Right renal cortex interstitium (tissue), 3 donors: ENCODE measurements at places on chromosomes 13 and 19.

DNA sequence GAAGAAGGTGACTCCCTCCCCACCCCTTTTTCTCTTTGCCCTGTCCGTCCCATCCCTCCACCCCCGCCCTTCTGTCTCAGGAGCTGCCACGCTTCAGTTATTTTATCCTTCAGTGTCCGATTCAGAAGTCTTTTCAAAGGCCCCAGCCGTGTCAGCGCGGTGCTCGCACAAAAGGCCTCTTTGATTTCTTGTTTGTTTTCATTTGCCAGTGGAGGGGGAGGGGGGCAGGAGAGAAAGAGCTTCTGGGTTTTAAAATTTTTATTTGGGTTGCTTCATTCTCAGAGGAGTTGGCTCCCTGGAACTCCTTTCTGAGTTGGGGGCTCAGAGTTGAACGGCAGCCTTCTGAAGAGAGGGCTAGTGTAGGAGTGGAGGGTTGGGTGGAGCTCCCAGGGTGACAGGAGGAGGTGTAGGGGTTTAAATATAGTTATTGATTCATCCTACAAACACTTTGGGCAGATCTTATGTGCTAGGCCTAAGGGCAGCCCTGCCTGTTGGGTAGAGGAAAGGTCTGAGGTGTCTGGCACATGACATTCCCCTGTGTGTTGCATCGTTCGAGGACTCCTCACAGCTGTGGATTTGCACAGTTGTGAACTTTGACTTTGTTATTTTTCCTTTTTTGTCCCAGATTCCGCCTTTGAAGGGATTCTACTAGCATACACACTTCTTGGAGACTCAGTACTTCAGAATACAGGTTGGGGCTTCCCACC is 36.8 kb downstream of the NFIX start:
- DNase-seq = no peak

GRCh38 chr13:76913898-76914297 is 27.7 kb upstream of the KCTD12 start:
- DNase-seq = no peak

DNA sequence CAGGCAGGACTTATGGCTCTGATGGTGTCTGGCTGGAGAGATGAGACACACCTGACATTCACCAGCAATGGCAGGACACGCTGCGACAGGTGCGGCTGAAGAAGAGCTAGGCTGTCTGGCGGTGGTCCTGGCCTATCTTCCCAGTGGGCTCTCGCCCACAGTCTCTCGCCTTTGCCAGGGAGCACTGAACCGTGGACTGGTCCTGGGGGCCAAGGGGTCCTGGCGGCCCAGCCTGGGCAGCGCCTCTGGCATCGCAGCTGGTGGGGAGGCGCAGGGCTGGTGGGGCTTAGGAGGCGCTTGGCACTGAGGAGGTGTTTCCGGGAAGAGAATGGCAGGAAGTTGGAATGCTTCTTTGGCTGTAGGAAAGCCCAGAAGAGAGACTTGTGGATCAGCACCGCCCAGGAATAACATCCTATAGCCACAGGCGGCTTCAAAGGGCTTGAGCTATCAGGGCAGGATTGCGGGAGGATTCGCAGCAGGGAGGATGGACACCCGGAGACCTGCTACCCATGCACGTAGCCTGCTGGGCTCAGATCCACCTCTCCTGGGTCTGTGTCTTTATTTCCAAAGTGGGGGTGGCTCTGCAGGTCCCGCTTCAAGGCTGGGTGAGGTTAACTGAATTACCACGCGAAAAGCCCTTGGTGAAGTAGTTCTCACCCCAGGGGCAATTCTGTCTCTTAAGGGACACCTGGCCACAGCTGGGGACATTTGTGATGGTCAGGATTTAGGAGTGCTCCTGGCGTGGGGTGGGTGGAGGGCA is 14.6 kb downstream of the KDM4B start:
- no peak for DNase-seq

DNA sequence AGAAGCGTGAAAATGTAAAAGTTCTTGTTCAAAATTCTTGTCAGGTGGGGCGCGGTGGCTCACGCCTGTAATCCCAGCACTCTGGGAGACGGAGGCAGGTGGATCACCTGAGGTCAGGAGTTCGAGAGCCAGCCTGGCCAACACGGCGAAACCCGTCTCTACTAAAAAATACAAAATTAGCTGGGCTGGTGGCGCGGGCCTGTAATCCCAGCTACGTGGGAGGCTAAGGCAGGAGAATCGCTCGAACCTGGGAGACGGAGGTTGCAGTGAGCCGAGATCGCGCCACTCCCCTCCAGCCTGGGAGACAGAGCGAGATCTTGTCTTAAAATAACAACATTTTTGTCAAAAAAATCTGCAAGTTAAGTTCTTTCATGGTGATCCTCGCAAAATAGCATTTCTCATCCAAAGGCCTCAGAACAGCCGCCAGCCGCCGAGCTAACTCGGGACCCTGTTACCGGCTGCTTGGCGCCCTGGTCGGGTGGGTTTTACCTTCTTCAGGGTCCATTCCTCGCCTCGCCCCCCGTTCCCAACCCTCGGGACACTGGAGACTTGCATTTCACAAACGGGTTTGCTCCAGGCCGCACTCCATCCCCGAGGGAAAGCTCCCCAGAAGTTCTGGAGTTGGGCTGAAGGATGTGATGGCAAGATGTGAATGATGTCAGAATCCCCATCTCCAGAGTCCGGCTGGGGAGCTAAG is 1.6 kb downstream of the LATS2 start:
- DNase-seq = no peak

DNA sequence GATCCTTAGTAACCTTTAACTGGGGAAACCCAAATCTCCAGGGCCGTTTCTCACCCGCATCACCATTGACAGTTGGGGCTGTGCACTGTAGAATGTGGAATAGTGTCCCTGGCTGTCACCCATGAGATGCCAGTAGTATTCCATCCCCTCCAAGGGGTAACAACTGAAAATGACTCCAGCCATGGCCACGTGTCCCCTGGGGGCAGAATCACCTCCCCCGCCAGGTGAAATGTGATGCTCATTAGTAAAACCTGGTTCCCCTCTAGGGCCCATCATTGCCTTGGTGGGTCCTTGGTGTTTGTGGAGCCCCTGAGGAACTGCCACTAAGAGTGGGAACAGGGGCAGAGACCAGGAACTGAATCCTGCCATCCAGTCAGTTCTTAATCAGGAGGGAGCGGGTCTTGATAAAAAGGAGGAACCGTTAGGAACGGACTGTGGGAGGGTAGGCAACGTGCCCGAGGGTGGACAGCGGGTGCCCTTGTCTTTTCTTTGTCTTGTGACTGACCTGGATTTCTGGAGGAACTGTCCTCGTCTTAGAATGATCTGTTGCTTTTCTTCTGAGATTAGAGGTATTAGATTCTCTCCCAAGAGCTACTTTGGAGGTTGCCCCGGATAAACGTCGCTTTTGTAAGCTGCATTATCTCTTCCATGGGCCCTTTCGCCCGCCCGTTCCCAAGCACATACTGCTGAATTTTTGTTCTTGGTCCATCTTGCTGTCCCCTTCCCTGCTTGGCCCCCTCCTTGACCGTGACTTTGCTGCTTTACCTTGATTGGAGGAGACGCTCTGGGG is 3.5 kb downstream of the MYO9B start:
- no peak for DNase-seq

- DNase-seq = no peak
Measured at GRCh38 chr19:51919606-51920005, 7.7 kb upstream of the ZNF613 start.

DNA sequence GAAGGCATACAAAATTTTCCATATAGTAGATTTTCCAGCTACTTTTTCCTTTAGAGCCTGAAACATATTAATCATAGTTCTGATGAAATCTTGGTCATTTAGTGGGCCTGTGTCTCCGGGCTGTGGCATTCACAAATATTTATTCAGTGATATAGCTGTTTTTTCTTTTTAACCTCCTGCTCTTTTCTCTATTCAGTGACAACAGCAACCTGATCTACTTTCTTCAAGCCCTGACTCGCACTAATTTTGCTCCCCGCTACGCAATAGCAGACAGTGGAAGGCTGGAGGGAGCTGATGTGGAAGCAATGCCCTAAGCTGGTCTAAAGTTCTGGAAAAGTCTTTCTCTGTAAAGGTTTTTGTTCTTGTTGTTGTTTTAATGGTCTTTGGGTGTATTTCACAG is 289.7 kb downstream of the SLITRK6 start:
- no peak for DNase-seq

- no peak for DNase-seq
Measured at GRCh38 chr13:19171563-19171962, 10.1 kb downstream of the TUBA3C start.

- peak; percentile 62 for DNase-seq
Measured at GRCh38 chr13:76885203-76886004, 801 bp downstream of the KCTD12 start.

DNA sequence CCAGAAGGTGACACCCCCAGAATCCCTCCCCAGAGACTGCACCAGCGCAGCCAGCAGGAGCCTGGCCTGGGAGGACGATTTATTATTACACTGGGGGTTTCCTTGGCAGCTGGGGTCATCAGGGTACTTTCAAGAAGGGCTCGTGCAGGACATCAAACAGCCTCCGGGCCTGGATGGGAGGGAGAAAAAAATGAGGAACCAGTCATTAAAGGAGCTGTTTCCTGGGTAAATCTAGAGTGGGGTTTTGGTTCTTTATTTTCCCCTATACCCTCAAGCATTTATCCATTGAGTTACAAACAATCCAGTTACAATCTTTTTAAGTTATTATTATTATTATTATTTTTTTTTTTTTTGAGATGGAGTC is 3.1 kb downstream of the POLR1G start:
- no peak for DNase-seq

- DNase-seq = no peak
Measured at GRCh38 chr19:40200341-40201099, 9.3 kb downstream of the MAP3K10 start.

DNA sequence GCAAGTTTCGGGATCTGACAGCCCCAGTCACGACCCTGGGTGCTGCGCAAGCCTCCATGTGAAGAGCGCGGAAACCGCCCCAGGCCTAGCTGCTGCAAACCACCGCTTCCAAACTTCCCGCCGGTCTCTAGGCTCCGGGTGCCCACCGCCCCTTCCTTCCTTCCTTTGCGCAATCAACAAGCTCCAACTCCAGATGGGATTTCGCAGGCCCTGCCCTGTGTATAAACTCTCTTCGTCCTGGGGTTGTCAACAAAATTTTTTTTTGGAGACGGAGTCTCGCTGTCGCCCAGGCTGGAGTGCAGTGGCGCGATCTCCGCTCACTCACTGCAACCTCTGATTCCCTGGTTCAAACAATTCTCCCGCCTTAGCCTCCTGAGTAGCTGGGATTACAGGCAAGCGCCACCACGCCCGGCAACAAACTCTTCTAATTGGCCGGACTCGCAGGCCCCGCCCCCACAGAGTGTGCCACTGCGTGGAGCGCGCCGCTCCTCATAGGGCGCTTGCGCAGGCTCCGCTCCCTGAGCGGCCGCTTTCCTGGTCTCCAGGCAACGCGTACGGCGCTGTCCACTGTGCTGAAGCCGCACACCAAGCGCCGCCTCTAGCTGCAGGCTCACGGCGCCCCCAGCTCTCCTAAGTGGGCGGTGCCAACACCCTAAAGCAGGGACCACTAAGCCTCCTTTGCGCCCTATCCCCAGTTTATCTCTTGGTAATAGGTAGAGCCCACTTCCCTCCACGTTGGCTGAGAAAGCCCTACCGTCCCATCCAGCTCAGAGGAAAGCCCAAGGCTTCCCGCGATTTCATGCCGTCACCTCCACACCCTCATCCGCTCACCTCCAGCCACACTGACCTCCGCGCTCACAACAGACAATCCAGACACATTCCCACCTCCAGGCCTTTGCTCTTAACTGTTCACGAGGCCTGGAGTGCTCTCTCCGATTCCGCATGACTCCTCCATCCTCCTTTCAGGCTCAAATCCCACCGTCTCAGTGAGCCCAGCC is 5.5 kb upstream of the QTRT1 start:
- DNase-seq = peak; percentile 73

- DNase-seq = no peak
Measured at GRCh38 chr13:88257706-88258105, 586.5 kb downstream of the SLITRK5 start.

GRCh38 chr13:113744197-113745000 is 14.6 kb upstream of the TMEM255B start:
- DNase-seq = no peak

DNA sequence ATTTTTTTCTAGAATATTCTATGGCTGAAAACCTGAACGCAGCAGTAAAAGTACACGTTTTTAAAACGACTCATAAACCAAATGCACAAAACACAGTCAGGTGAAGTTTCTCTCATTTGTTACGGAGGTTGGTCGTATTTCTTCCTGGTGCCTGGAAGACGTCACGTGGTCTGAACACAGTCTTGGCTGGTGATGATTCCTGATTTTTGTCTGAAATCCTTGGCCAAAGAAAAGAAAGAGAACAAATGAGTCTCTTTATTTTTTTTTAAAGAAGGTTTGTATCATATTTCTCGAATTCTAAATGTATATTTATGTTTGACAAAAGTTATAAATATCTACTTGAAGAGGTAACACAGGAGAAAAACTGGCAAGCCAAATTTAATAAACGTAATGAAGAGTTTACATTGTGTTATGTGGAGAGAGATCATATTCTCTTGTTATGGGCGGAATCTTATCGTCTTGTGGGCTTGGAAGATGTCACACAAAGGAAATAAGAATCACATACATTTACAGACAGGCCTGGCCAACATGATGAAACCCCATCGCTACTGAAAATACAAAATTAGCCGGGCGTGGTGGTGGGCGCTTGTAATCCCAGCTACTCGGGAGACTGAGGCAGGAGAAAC is 10.0 kb upstream of the PNMA8A start:
- DNase-seq = no peak

DNA sequence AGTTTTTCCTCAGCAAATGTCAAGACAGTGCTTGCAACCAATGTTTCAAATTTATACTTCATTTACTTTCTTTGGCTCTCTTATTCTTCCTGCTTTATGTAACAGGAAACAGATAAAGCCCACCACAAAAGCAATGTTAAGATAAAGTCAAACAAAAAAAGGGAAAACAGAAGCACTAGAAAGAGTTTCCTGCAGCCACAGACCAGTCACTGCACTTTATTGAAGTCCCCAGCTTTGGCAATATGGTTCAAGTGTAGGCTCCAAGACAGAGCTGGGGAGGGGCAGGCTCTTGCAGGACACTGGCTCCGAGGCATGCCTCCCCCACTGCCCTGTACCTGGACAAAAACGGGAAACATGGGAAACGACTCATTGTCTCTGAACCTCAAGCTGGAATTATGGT is 15.3 kb upstream of the CDC16 start:
- no peak for DNase-seq

DNA sequence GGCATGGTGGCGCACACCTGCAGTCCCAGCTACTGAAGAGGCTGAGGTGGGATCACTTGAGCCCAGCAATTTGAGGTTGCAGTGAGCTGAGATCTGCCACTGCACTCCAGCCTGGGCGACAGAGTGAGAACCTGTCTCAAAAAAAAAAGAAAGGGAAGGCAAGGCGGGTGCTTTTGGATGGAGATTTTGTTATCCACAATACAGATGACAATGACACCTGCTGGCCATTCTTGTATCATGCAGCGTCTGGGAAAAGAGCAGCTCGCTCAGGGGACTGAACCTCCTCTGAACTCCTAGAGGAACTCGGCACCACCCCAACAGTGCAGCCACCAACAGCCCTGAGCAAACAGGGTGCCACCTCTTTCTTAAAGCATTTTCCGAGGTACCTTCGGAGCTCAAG is 22.8 kb downstream of the HAUS8 start:
- no peak for DNase-seq
